ENCODE measurements at places on chromosomes 13 and 19.
A peak's percentile ranks its signal among the peaks of the same experiment; 100 is the strongest.

GRCh38 chr13:57675526-57675925 lies 44.0 kb downstream of the PCDH17 start:
- no peak for DNase-seq

DNA sequence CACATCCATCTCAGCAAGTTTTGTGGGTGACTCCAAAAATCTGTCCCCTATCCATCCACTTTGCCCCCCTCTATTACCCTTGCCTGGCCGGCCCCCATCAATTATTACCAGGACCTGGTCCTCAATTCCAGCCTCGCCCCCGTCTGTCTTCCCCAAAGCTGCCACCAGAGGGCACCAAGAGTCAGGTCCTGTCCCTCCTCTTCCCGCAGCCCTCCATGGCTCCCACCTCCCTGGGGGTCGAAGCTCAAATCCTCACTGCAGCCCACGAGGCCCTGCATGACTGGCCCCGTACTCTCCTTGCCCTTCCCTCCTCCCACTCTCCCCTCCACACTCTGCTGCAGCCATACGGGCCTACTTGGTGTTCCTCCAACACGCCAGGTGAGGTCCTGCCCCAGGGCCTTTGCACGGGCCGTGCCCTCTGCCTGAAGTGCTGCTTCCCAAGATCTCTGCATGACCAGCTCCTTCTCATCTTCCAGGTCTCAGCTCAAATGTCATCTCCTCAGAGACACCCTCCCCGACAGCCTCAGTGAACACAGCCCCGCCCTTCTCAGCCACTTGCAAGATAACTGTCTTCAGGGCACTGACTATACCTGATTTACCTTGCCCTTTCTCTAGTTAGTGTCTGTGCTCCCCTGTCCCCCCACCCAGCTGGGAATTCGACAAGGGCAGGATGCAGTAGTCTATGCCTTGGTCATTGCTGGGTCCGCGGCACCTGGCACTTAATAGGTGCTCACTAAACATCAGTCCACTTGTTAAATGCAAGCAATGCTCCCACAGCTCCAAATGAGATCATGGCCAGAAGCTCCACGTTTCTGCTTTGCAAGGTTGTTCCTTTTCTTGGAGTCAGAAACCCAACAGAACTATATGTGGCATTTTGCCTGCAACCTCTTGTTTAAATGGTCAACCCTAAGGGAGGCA lies 16.8 kb upstream of the SEMA6B start:
- no peak for DNase-seq

GRCh38 chr19:14494910-14495671 lies 836 bp downstream of the GIPC1 start:
- no peak for DNase-seq

- no peak for DNase-seq
Observed at GRCh38 chr13:51557875-51558612, 26.2 kb upstream of the WDFY2 start.

- no peak for DNase-seq
Observed at GRCh38 chr13:96223231-96223630, 133.3 kb downstream of the HS6ST3 start.

- DNase-seq: no peak
Observed at GRCh38 chr13:26664876-26665275, 95.7 kb downstream of the GPR12 start.

GRCh38 chr19:4525563-4526002 lies 7.3 kb upstream of the PLIN4 start:
- no peak for DNase-seq

DNA sequence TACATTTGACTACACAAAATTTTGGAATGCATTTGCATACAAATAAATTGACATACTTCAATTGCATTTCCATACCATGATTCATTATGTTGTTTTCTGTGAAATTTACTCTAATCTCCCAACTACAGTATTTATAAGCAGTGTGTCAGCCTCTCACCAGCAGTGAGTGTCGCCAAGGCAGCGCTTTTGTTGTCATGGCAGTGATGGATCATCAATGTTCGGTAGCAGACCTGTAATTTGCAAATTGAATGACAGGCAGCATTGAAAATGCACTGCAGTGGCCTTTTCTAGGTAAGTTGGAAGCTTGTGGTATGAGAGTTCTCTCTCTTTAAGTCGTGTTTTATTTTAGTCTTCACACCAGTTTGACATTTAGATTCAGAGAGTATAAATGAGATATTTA lies 534.1 kb downstream of the PCDH17 start:
- no peak for DNase-seq

DNA sequence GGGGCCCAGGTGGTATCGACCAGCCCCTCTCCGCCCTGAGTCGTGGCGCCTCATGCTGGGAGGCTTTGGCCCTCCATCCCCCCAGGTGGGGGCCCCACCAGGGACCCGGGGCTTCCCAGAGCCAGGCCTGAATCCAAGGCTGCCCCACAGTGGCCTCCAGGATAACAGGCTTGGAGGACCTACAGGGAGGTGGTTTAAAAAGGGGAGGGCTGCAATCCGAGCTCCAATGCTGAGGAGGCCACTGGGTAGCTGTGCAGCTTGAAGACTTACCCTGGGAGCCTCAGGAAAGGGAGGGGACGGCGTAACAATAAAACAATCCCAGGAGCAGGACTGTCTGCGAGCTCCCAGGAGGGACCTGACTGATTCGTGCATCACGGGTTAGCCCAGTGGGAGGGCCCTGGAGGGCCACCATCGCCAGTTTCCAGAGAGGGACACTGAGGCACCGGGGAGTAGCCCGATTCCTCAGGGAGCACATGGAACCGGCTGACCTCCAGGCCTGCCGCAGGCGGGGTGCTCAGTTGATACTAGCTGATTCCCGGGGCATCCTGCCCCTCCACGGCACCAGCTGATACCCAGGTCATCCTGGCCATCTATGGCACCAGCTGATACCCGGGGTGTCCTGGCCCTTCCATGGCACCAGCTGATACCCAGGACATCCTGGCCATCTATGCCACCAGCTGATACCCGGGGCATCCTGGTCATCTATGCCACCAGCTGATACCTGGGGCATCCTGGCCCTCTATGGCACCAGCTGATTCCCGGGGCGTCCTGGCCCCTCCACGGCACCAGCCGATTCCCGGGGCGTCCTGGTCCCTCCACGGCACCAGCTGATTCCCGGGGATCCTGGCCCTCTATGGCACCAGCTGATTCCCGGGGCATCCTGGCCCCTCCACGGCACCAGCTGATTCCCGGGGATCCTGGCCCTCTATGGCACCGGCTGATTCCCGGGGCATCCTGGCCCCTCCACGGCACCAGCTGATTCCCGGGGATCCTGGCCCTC lies 3.7 kb upstream of the C2CD4C start:
- DNase-seq: no peak

DNA sequence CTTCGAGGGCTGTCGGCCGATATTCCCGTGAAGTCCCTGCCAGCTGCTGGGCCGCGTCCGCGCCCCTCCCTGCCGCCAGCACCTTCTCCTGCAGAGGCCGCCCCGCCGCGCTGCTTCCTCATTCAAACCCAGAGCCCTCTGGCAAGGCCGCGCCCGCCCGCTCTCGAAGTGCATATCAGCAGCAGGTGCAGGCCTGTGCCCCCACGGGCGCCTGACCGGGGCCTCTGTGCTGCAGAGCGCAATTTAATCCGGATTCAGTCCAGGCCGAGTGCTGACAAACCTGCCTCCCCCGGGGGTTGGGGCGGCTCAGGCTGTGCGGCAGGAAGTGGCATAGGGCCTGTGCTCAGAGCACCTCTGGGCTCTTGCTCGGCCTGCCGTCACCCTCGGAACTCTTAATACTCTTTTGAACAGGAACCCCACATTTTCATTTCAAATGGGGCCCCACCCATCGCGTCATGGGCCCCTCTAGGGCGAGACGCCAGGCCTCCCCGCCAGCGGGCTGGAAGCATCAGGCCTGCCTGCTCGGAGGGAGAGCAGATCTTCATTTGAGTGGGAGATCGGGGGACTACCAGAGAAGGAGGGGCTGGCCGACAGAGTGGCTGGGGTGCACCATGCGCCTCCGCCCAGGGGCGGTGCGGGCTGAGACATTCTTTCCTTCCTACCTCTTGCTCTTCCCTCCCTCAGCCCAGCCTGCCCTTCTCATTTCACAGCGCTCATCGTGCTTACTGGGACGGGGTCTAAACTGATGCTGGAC lies 125.7 kb downstream of the TNFRSF19 start:
- DNase-seq: no peak

DNA sequence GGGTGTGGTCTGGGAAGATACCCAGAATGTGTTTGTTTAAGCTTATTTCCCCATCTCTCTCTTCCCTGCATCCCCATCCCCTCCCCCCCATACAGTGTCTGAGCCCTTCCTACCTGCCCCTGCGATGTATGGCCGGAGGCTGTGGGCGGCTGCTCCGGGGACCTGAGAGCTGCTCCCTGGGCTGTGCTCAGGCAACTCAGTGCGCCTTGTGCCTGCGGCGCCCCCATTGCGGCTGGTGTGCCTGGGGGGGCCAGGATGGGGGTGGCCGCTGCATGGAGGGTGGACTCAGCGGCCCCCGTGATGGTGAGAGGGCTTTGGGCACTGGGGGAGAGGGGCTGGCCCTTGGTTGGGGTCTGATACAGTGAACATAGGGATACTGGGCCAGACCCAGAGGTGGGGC lies 21.7 kb downstream of the CNFN start:
- DNase-seq: no peak

GRCh38 chr13:32246468-32246867 lies 68.7 kb downstream of the ZAR1L start:
- no peak for DNase-seq

- DNase-seq: peak; percentile 77
Observed at GRCh38 chr13:50909605-50910484, at the start of gene RNASEH2B. RNASEH2B (plus strand) TSS chr13:50909791; CDS start chr13:50910077, 286 bp downstream.

DNA sequence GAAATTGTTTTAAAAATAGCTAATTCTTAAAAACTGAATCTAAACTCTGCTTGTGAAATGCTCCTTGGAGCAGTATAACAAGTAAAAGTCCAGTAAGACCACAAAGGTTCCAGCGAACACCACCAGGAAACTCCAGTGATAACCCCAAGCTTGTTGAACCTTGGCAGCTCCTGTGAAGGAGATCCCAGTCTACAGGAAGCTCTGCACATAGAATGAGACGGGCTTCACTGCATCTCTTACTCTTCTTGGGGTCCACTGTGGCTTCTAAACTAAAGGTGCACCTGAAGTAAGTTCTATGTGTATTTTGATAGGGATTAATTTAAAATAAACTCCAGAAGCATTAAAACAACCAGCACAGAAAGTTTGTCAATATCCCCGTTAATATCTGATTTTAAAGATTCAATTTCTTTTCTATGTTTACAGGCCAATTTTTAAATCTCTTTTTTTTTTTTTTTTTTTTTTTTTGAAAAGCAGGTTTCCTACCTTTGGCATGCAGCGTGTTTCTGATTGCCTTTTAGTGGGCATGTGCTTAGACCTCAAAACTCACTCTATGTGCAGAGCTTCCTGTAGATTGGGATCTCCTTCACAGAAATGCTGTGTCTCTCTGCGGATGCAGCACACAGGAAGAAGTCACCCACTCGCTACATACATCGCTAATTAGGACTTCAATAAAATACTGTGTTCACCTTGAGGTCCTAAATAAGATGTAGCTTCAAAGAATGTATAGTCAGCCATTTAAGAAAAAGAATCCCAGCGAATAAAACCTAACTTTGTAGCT lies 508.5 kb downstream of the KLF12 start:
- DNase-seq: no peak

DNA sequence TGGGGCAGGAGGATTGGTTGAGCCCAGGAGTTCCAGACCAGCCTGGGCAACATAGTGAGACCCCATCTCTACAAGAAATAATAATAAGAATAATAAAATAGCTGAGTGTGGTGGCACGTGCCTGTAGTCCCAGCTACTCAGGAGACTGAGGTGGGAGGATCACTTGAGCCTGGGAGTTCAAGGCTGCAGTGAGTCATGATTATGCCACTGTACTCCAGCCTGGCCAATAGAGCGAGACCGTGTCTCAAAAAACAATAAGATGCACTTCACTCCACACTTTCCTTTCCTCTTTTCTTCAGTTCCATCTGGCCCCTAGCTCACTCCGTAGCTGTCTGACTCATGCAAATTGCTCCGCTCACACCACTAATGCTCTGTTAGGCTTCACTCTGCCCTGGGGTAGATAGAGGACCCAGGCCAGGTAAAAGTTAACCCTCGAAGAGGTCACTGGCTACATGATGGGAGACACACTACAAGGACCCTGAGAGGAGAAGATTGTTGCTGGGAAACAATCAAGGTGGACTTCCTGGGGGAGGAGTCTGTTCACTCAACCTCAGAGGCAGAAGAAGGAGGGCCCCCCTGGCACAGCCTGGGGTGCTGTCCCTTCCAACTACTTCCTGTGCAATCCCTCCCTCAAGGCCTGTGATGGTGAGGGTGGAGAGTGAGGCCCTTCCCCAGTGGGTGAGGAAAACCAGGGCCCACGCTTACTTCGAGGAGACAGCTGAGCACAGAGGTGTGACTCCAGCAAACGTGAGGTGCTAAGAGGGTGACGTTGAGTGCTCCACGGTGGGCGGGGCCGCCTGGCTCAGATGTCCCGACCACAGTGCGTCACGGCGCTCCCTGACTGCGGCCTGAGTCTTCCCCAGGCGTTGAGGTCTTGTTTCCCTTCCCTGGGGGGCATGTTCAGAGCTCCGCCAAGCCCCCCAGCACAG lies 8.8 kb upstream of the TNFSF9 start:
- no peak for DNase-seq

DNA sequence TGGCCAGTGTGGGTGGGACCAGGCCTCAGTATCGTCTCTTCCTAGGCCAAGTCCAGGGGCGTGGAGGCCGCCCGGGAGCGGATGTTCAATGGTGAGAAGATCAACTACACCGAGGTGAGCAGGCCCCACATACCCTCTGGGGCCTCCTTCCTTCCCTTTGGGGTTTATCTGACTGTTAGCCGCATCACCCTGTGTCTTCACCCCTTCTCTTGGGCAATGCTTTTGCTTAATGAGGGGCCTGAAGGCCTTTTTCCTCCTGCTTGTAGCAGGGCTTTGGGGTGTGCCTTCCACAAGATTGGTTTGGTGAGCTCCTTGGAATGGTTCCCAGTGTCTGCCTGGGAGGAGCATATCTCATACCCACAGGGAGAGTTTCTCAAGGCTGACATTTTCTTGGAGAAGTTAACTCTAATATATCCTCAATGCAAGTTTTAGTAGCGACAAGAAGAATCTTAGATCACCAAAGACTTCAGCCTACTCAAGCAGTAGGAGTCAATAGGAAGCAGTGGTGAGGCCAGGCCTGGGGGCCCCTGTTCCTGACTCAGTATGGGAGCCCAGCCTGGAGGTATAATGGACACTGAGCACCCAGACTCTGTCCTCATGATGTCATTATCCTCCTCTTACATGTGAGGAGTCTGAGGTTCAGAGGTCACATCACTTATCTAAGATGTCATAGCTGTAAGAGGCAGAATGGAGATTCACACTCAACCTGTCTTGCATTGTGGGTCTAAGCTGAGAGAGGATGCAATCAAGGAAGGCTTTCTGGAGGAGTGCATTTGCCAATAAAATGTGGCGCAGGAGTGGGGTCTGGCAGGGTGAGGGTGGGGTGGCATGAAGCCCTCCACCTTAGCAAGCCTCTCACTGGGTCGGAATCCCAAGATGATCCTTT lies 2.0 kb downstream of the GPI start:
- DNase-seq: no peak

- no peak for DNase-seq
Observed at GRCh38 chr19:17842663-17843291, 5.0 kb downstream of the JAK3 start.

GRCh38 chr13:81872581-81872980 lies 1531.7 kb upstream of the SPRY2 start:
- DNase-seq: no peak

- DNase-seq: no peak
Observed at GRCh38 chr19:13171146-13171545, 20.9 kb downstream of the IER2 start.
